ENCODE measurements at places on chromosomes 16 and 17. TPM values are rescaled to one million over a fixed set of nuclear protein-coding genes. Genes with fewer than 3 reads are reported as not detected.
A peak's percentile ranks its signal among the peaks of the same experiment; 100 is the strongest.

- H3K36me3 ChIP-seq: peaks cover 2% of the 10 kb centered on the region
- peaks cover 6% of the 10 kb centered on the region for H3K27me3 ChIP-seq
- no peak overlapping the region for H3K4me3 ChIP-seq
- peaks cover 33% of the 10 kb centered on the region for H3K4me1 ChIP-seq
- DNase-seq: no peak
Measured at GRCh38 chr17:41116297-41116696, 1.9 kb downstream of the KRTAP4-11 start.

DNA sequence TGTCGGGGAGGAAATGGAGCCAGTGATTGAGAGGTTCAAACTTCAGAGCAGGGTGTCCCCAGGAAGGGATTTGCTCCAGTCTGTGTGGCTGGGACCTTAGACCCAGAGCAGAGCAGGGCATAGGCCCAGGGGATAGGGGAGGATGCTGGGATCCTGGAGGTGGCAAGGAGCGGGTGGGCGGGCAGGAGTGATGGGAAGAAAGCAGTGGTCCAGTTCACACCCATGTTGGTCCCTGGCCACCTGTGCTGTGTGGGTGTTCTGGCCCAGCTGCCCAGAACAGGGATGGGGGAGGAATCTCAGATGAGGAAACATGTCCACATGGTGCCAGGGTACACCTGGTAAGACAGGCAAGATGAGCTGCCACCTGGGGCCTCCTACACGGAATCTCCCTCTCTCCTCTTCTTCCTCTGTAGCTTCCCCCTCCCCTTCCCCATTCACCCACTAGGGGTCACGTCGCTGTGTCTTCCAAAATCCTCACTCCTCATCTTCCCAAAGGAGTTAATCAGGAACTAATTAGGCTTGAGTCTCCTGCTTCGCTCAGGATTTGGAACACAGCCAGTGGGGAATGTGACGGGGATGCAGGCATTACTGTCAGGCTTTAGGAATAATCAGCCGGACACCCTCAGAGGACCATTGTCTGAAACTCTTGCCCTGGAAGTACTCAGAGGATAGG, 2.3 kb downstream of the BEAN1 start:
- H3K36me3 ChIP-seq: no peaks in the 10 kb centered on the region
- DNase-seq: no peak
- H3K4me3 ChIP-seq: no peak overlapping the region
- H3K27me3 ChIP-seq: peaks cover 79% of the 10 kb centered on the region

- no peaks in the 10 kb centered on the region for H3K27me3 ChIP-seq
- peaks cover 3% of the 10 kb centered on the region for H3K36me3 ChIP-seq
- H3K27ac ChIP-seq: peak overlapping the region; percentile 12
- H3K4me3 ChIP-seq: peak overlapping the region; percentile 65
- peaks cover 5% of the 10 kb centered on the region for H3K4me1 ChIP-seq
Measured at GRCh38 chr16:67277999-67278772, 1.1 kb upstream of the PLEKHG4 start.

FA2H gene
- not detected for total RNA-seq

DNA sequence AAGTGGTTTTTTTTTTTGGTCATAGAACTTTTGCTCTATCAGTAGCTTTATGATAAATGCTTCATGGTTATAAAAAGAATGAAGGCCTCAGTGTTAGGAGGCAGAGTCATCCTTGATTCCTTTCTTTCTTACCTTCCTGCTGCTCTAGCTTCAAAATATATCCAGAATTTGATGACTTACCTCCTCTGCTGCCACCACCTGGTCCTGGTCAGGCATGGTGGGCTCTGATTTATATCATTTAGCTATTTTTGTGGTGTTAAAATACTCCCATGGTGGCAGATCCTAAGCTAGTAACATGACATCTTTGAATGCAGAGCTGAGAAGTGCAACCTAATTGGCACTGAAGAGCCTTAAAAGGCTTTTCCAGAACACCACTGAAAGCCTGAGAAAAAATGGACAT, 508.8 kb upstream of the CDH8 start:
- H3K4me1 ChIP-seq: no peaks in the 10 kb centered on the region
- H3K4me3 ChIP-seq: no peak overlapping the region
- H3K27ac ChIP-seq: no peak overlapping the region
- no peaks in the 10 kb centered on the region for H3K27me3 ChIP-seq
- DNase-seq: no peak

CALB2 gene
- total RNA-seq: 0.25 TPM

- H3K27me3 ChIP-seq: no peaks in the 10 kb centered on the region
- DNase-seq: no peak
- peaks cover 7% of the 10 kb centered on the region for H3K36me3 ChIP-seq
- no peak overlapping the region for H3K4me3 ChIP-seq
- H3K27ac ChIP-seq: no peak overlapping the region
Measured at GRCh38 chr16:53821487-53821886, 117.5 kb downstream of the FTO start.
